ENCODE measurements at places on chromosomes 1 and 21.

GRCh38 chr1:117842408-117843170 is 86.8 kb downstream of the GDAP2 start:
- no peak for DNase-seq

- DNase-seq: no peak
Measured at GRCh38 chr1:60875138-60875537, 207.2 kb upstream of the NFIA start.

- DNase-seq: peak; percentile 52
Measured at GRCh38 chr21:36504067-36505058, 24.4 kb upstream of the CLDN14 start.

DNA sequence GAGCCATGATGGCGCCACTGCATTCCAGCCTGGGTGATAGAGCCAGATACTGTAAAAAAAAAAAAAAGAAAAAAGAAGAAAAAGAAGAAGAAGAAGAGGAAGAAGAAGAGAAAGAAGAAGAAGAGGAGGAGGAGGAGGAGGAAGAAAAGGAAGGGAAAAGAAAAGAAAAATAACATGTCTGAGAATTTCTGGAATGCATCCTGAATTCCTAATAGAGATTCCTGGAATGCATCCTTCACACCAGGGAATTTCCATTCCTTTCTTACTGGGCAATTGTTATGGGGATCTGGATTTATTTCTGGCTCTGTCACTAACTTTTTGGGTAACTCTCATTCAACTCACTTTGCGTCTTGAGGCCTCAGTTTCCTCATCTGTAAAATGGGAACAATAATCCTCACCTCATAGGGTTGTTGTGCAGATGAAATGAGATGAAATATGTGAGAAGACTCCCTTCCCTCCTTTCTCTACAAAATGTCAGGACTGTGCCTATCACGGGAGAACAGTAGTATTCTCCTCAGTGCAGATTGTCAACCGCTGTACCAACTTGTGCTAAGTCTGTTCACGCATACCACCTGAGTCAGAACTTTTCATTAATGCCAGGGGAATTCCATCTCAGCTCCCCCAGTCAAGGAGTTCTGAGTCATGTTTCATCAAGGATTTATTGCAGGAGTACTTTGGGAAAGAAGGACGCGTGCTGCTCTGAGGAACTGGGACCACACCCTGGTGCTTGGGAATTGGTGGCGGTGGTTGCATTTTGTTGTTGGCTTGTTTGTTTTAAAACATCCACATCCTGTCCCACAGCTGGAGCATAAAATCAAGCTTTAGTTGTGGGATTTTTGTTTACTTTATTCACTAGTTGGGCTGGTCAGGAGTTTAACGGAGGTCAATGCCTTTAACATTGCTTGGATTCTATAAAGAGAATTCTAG is 42.4 kb upstream of the ROR1 start:
- no peak for DNase-seq

GRCh38 chr1:39737546-39738169 is 1.0 kb upstream of the PPIE start:
- DNase-seq: no peak

GRCh38 chr1:28898405-28898881 is 15.9 kb upstream of the EPB41 start:
- no peak for DNase-seq
